ENCODE measurements at places on chromosomes 1 and 21.

DNA sequence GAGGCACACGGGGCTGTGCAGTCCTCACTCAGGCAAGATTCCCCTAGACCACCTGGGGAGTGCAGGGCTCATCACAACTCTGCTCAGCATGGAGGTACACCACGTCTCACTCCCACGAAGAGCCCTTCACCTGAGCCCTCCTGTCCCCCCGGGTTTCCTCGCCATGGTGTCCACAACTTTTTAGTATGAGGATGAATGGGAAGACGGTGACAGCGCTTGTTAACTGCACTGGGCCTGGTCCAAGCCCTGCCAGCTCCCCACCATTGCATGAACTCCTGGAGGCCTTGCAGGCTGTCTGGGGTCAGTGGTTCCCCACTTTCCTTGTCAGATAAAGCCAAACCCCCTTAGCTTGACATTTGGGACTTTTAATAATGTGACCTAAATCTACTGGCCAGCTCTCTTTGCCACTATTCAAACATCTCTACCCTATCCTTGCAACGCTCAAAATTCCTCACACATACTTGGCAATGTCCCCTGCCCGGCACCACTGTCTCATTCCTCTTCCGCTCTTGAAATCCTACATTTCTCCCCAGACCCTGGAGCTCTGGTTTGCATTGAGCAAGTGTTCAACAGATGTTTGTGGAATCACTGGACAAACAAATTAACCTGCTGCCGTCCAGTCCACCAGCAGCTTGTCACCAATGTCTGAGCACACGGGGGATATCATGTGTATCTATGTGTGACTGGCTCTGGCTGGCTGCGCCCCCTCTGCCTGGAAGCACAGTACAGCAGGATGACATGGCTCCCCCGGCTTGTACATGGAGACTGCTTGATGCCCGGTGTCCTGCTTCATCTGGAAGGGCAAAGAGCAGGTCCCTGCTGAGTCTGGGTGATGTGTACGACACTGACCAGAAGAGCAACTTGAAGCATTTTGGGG, 11.2 kb downstream of the TMEM9 start:
- DNase-seq = no peak

GRCh38 chr1:31216016-31216415, 23.7 kb downstream of the NKAIN1 start:
- DNase-seq = peak; percentile 72

DNA sequence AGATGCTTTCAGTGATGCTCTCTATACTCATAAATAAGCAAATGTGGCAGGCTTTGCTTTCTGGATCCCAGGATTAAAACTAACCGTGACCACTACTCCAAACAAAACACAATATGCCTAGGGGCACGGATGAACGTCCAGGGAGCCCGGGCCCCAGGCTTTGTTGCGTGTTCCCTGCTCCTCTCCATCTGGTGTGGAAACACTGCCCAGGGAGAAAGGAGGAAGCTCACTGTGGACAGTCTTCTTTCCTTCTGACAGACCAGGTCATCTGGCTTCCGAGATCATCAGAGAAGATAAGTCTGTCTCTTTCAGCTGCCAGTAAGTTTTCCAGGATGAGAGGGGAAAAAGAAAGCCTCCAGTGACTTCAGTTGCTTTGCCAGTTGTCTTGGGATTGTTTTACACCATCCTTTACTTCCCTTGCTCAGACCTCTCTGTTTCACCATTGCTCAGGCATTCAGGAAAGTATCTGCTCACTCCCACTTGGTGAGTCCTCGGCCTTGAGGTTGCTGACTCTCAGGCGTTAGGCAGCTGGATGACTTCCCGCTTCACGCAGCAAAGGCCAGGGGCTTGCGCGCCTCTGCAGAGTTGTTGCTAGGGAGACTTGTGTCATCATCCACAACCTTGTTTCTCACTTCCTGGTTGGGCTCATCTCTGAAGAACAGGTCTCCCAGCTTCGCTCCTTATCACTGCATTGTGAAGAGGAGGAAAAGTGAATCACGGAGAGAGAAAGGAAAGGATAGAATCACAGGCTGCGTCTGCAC, 20.6 kb upstream of the PGD start:
- DNase-seq = peak; percentile 32

DNA sequence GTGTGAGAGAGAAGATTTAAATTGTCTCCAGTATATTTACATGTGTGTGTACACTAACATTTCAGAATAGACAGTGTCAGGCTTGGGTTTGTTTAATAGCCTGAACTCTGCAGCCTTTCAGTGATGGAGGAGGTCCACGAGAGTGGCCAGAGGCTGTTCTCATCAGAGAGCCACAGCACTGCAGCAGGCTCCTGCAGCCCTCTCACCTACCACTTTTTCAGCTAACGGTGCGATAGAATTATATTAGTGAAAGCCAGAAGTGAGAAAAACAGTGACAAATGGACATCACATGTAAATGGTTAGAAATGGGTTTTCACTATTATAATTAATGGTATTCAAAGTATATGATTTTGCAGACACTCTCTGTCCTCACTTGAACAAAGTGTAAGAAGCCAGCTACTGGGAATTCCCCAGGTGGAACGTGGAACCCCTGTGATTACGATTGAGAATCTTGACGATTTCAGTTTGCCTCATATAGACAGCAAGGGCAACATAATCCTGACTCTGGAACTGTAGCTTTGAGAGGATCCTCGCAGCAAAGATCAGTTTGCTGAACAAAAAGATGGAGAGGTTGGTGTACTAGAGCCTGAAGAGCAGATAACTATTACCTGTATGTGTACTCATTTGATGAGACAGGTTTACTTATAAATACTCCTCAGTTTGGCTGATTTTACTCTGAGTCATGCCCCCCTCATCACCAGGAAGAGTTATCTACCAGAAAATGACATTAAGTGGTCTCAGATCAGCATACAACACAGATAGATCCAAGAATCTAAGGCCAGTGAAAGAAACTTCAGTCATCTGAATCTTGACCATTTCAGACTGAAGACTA, 31.4 kb downstream of the IFI16 start:
- no peak for DNase-seq

- DNase-seq = no peak
Observed at GRCh38 chr1:67194209-67194863, 28.1 kb downstream of the IL23R start.

GRCh38 chr1:21659099-21659923, 9.8 kb downstream of the RAP1GAP start:
- peak; percentile 70 for DNase-seq

Data from left ventricle myocardium inferior (tissue), 1 donor.